Effector memory CD4-positive, alpha-beta T cell (primary cell): ENCODE measurements at places on chromosomes 1 and 21.

DNA sequence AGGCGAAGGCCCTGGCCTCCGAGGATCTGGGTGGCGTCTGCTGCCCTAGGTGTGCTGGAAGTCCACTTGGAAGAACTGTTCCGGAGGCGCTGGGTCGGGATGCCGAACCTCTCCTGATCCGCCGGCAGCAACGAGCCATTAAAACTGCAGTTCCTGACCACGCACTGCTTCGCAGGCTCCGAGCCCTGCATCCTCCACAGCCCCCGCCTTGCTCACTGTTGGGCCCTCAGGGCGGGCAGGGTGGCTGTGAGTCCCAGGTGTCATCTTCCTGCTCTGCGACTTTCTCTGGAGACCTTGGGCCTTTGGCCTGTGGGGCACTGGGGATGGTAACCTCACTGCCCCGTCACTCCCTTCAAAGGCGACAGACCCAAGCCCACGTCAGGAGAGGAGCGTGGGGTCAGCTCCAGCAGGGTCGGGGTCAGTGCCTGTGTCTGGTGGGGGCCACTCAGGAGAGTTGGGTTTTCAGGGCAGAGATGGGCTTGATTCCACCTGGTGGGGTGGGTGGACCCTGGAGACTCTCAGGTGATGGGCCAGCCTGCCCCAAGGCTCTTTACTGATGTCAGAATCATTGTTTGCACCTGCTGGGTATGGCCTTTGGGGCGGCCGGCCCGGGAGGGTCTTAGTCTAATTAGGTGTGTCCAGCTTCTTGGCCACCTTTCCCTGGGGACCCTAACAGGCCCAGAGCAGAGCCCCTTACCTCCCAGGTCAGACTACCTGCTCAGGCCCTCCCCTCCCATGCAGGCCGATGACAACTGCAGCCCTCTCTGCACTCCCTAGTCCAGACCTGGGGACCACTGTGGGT, 3.1 kb downstream of the PRXL2B start:
- no peak for DNase-seq

DNA sequence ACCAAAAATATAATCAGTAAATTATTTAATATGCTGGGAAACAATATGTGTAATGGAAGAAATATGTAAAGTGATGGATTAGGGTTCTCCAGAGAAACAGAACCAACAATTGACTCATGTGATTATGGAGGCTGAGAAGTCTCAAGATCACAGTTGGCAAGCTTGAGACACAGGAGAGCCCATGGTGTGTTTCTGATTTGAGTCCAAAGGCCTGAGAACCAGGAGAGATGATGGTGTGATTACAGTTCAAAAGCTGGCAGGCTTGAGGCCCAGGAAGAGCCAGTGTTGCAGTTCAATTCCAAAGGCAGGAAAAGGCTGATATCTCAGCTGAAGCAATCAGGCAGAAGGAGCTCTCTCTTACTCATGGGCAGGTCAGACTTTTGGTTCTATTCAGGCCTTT, 138.8 kb upstream of the NBPF11 start:
- DNase-seq = no peak

- DNase-seq = no peak
Observed at GRCh38 chr1:189253601-189254350, 1223.9 kb downstream of the BRINP3 start.

DNA sequence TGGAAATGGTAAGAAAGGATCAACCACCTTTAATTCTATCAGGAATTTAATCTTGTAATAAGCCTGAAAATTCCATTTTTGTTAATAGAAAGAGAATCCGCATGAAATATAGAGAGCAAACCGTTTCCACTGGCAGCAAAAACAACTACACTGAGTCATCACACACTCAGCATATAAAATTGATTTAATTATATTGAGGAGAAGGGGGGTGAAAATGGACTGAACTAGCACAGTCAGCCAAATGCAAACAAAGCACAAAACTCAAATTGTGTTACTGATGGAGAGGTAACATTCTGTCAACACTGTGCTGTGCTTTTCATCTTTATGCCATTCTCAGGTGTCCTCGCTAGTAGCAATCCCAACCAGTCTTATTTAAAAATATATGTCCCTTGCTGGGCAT, 1583.9 kb downstream of the MRPL39 start:
- DNase-seq = no peak

DNA sequence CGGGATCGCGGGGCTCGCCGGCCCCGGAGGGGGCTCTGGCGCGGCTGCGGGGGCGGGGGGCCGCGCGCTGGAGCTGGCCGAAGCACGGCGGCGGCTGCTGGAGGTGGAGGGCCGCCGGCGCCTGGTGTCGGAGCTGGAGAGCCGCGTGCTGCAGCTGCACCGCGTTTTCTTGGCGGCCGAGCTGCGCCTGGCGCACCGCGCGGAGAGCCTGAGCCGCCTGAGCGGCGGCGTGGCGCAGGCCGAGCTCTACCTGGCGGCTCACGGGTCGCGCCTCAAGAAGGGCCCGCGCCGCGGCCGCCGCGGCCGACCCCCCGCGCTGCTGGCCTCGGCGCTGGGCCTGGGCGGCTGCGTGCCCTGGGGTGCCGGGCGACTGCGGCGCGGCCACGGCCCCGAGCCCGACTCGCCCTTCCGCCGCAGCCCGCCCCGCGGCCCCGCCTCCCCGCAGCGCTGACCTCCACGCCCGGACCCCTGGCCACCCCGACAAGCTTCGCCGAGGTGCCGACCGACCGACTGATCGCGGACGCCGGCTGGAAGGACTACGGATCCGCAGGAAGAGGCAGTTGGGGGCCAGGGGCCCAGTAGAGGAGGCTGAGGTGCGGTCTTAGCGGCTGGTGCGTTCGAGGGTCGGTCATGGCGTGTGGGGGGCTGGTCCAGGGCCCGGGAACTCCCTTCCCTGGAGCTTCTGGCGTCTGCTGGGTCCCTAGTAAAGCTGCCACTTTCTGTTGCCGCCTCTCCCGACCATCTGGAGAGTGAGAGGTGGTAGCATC, 711 bp downstream of the TRNP1 start:
- DNase-seq = no peak

- DNase-seq = no peak
Observed at GRCh38 chr1:240608707-240609106, 3.2 kb downstream of the GREM2 start.

- DNase-seq = no peak
Observed at GRCh38 chr1:34178072-34178471, 1.4 kb downstream of the C1orf94 start.

DNA sequence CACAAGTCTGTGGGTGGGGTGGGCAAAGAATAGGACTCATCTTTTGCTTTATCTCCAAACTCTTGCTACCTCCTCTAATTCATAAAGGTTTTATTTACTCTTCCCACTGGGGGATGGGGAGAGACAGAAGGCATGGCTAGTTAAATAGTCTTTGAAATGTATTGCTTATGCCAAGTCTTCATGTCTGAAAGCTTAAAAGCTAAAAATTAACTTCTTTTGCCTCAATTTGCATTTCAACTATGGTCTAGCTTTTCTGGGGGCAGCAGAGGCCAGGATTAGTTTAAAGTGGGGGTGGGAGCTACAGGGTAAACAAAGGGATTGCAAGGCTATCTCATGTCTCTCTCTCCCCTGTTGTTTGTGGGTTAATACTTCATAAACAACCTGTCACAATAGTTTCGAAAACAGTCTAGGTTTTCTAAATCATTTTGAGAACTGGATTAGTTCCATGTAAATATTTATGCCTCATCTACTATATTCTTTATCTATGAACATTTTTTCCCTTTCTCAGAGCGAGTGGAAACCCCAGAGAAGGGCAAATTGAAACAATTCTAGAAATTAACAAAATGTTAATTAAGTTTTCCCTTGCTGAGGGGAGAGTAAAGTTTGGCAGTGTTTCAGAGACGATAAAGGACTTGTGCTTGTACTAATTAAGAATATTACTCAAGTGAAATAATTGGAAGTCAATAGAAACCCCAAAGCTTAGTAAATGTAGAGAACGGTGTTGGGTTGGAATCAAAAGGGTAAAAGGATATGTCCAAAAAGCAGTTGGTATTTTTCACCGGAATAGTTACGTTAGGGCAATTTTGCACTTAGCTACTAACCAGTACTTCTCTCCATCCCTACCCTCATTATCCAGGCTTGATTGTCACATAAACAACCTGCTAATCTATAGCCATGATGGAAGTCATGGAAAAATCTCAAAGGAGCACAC, 182.2 kb downstream of the GIPC2 start:
- no peak for DNase-seq

- DNase-seq = no peak
Observed at GRCh38 chr1:6986281-6986680, 201.0 kb downstream of the CAMTA1 start.

DNA sequence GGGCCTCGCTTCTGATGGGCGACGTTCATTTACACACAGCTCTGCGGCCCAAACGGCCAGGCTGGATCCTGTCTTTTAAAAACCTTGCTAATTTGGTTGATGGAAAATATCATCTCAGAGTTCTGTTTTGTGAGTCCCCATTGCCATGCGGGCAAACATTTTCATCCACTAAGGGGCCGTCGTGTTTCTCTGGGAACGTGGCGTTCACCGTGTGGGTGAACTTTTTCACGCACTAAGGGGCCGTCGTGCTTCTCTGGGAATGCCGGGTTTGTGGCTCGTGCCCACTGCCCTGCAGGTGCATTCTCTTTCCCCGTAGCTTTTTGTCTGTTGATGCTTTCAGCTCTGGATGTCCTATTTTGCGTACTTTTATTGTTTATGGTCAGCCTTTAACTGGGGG, 6.8 kb downstream of the COL18A1 start:
- no peak for DNase-seq

GRCh38 chr1:34657849-34658248, 97.0 kb upstream of the GJB5 start:
- DNase-seq = no peak

GRCh38 chr1:231921646-231922345, 295.2 kb downstream of the DISC1 start:
- DNase-seq = no peak

GRCh38 chr1:193799371-193799770, 613.0 kb upstream of the B3GALT2 start:
- no peak for DNase-seq

- DNase-seq = peak; percentile 8
Observed at GRCh38 chr1:59020151-59020997, 236.5 kb upstream of the JUN start.

GRCh38 chr1:160163615-160164014, 12.2 kb downstream of the ATP1A4 start:
- DNase-seq = no peak

- DNase-seq = no peak
Observed at GRCh38 chr1:20982316-20982715, 194.4 kb downstream of the EIF4G3 start.

- DNase-seq = no peak
Observed at GRCh38 chr1:85332575-85332974, 56.1 kb upstream of the BCL10 start.

GRCh38 chr1:66951513-66951912, 26.7 kb downstream of the MIER1 start:
- DNase-seq = no peak

GRCh38 chr21:42496839-42497202, 797 bp upstream of the RSPH1 start:
- no peak for DNase-seq

GRCh38 chr1:174337000-174337681, 110.6 kb upstream of the GPR52 start:
- no peak for DNase-seq

- DNase-seq = no peak
Observed at GRCh38 chr1:6130596-6130995, 49.5 kb downstream of the CHD5 start.

- no peak for DNase-seq
Observed at GRCh38 chr1:205630241-205630640, 1.6 kb downstream of the ELK4 start.
